ENCODE measurements at places on chromosomes 3 and 15. TPM values are rescaled to one million over a fixed set of nuclear protein-coding genes. Genes with fewer than 3 reads are reported as not detected.

The NRG4 gene
- total RNA-seq = 3.2 TPM

The MGLL gene
- total RNA-seq = 139 TPM

The DUOXA2 gene
- not detected for total RNA-seq

The SPINK8 gene
- not detected for total RNA-seq

The KIF15 gene
- total RNA-seq = 0.28 TPM
